ENCODE measurements at places on chromosomes 3 and 15.

DNA sequence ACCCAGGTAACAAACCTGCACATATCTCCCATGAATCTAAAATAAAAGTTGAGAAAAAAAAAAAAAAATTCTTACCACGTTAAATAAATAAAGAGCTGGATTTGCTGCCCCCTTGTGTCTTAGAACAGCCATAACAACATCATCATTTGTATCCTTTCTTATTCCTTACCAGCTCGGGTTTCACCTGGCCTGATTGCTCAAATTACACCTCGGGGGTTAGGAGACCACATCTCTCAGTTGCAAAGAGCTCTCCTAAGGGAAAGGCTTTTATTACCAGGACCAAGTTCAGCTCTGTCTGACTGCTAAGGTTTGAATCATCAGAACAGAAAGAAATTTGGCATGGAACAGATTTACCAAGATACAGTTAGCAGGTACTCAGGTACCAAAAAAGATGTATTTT, 25.8 kb upstream of the RPL39L start:
- DNase-seq = peak; percentile 70

- DNase-seq = no peak
Observed at GRCh38 chr3:45923755-45924154, 19.5 kb upstream of the CXCR6 start.

GRCh38 chr3:131217296-131217741, 164.3 kb upstream of the NUDT16 start:
- DNase-seq = no peak

DNA sequence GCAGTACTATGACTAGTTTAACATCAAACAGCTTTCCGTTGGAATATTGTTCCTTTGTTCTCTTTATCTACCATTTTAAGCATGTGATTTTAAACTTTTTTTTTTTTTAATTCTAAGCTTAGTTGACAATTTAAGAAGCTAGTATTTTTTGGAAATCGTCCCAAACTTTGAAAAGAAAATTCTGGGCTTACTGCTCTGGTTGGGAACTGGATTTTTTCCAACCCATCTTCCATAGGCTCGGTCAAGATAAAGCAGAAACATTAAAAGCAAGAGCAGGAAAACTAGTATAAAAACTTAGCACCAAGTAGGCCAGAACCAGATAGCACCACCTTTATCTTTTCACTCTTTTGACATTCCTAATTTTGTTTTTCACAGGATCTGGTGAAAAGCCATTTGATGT, 49.9 kb downstream of the TSC22D2 start:
- no peak for DNase-seq

- no peak for DNase-seq
Observed at GRCh38 chr15:40454904-40455391, 14.2 kb downstream of the BAHD1 start.

- DNase-seq = no peak
Observed at GRCh38 chr15:88752501-88752900, 50.7 kb upstream of the ACAN start.

DNA sequence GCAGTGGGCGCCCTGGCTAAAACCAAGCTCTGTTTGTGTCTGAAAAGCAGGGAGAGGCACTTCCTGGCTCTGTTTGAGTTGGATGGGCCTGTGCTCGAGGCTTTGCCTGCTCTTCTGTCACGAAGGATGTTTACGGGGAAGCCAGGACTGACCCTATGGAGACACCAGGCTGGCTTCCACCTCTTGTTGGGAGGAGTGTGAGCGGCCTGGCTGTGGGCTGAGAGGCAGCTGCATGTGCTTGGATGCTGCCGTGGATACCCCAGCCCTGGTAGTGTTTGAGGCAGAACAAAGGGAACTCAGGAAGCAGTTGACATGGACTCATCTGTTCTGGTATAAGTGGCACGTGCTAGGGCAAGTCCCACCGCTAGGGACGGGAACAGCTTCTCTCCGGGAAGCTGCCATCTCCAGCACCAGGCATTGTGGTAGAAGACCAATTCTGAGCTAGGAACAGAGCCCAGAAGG, 17.6 kb upstream of the SLC41A3 start:
- DNase-seq = no peak

DNA sequence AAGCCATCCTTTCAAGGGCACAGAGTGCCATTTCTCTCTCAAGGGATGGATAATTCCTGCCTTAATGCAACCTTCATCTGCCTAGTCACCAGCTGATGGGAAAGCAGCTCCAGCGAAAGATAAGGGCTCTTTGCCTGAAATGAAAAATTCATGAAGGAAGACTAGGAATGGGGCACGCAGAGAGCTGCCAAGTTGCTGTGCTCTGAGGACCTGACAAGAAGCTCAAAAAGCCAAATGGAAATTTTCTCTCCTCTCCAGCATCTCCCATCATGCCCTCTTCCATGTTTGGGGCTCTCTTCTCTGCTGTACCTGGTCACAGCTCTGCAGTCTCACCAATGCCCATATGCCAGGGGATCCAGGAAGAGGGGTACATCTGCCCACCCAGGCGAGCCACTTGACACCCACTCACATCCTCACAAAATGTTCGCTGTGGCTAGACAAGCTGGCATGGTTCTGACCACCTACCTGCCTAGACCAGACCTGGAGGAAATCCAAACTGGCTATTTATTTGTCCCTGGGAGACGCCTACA, 29.3 kb upstream of the ABHD2 start:
- no peak for DNase-seq

All from NCI-H1417 treated with DMSO at 0.1 percent for 48 hours (cell line).